Esophagus squamous epithelium (tissue), 5 donors: ENCODE measurements at places on chromosomes 12 and 14.

- no peak for DNase-seq
Measured at GRCh38 chr12:7601406-7601805, 64.3 kb downstream of the APOBEC1 start.

DNA sequence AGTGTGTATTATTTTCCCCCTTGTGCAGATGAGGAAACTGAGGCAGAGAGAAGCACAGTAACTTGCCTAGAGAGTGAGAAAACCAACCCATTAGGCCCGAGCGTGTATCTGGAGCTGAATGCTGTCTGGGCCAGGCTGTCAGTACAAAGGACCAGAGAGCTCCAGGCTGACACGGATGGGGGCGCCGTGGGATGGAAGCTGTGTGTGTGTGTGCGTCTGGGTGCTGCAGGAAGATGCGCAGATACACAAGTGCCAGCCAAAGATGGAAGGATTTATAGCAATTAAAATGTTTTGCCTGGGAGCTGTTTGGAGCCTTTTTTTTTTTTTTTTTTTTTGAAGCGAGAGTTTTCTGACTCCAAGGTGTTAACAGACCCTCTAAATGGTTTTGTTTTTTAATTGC, 53.7 kb upstream of the GPATCH2L start:
- DNase-seq, result no peak

DNA sequence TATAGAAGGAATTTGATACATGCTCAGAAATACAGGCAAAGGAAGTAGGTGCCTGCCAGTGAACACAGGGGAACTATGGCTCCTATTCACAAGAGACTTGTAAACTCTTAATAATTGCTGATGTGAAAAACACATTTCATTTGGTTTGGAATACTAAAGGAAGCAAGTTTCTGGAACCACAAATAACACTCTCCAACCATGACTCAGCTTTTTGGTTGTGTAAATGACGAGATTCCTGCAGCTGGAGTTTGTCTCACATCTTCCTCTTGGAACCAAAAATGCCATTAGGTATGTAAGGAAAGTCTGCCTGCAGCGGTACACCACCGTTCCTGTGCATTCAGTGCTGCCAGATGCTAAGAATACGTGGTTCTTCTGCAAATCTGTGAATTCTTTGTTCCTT, 4.5 kb upstream of the OR11H6 start:
- no peak for DNase-seq

- DNase-seq, result no peak
Measured at GRCh38 chr12:63276537-63277365, 125.8 kb upstream of the AVPR1A start.

GRCh38 chr14:91219517-91220389, 24.8 kb downstream of the GPR68 start:
- no peak for DNase-seq

GRCh38 chr12:74539261-74539660, 1.6 kb downstream of the ATXN7L3B start:
- no peak for DNase-seq
